ENCODE measurements at places on chromosomes 1 and 21. TPM values are rescaled to one million over a fixed set of nuclear protein-coding genes. Genes with fewer than 3 reads are reported as not detected.

DNA sequence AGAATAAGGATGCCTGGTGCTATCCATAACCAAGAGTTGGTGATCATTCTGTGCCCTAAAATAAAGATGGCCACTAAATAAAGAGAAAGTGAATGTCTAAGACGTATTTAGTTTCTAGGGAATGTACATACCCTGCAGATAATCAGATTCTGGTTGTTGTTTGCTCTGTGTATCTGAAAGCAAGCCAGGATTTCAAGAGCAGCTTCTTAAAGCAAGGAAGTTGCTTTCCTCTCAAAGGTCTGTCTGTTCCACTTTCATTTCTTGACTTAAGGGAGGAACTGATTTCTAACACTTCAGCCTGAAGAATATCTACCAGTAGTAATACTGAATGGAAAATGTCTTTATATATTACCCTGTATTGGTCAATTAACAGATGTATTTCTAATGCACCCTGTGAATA, 88.8 kb downstream of the KIF1B start:
- no peaks in the 10 kb centered on the region for H3K4me1 ChIP-seq
- no peak for DNase-seq
- no peak overlapping the region for H3K27ac ChIP-seq
- H3K27me3 ChIP-seq, result no peaks in the 10 kb centered on the region

GRCh38 chr1:44031252-44032169, at the start of gene SLC6A9:
TSS of gene SLC6A9 (minus strand) at chr1:44031462. CDS start at chr1:44024277, 7,185 bp downstream.
- peaks cover 20% of the 10 kb centered on the region for H3K4me1 ChIP-seq
- H3K4me3 ChIP-seq, result peak within 1 kb of the TSS; percentile 75
- no peaks in the 10 kb centered on the region for H3K27me3 ChIP-seq
- peak; percentile 94 for DNase-seq
- no peak within 1 kb of the TSS for H3K27ac ChIP-seq

- no peaks in the 10 kb centered on the region for H3K27me3 ChIP-seq
- peaks cover 16% of the 10 kb centered on the region for H3K4me1 ChIP-seq
- H3K4me3 ChIP-seq, result peak overlapping the region; percentile 91
- peak; percentile 73 for DNase-seq
- H3K36me3 ChIP-seq, result no peaks in the 10 kb centered on the region
Measured at GRCh38 chr1:185156288-185156853, 382 bp downstream of the TRMT1L start.

DNA sequence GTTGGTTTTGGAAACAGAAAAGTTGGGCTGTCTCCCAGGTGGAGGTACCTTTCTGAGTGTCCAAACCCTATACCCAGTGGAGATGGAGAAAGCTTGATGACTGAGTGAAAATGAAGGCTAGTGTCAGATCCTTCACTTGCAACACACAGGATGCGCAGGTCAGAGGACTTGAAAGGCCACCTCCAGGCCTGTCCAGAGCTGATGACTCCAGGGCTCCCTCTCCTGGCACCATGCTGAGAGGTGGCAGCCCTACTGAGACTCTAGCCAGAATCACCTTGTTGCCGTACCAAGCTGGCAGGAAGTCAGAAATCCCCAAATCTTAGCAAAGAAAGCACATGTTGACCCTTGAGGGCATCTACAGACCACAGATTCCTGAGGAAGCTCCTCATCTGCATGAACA, 16.4 kb downstream of the KNCN start:
- no peaks in the 10 kb centered on the region for H3K36me3 ChIP-seq
- H3K4me1 ChIP-seq, result peaks cover 4% of the 10 kb centered on the region
- peak; percentile 95 for DNase-seq
- peaks cover 17% of the 10 kb centered on the region for H3K27me3 ChIP-seq

GRCh38 chr1:151502035-151502700, 9.0 kb upstream of the CGN start:
- H3K27ac ChIP-seq, result no peak overlapping the region
- no peaks in the 10 kb centered on the region for H3K36me3 ChIP-seq
- H3K4me1 ChIP-seq, result no peaks in the 10 kb centered on the region
- H3K4me3 ChIP-seq, result no peak overlapping the region
- no peak for DNase-seq

DNA sequence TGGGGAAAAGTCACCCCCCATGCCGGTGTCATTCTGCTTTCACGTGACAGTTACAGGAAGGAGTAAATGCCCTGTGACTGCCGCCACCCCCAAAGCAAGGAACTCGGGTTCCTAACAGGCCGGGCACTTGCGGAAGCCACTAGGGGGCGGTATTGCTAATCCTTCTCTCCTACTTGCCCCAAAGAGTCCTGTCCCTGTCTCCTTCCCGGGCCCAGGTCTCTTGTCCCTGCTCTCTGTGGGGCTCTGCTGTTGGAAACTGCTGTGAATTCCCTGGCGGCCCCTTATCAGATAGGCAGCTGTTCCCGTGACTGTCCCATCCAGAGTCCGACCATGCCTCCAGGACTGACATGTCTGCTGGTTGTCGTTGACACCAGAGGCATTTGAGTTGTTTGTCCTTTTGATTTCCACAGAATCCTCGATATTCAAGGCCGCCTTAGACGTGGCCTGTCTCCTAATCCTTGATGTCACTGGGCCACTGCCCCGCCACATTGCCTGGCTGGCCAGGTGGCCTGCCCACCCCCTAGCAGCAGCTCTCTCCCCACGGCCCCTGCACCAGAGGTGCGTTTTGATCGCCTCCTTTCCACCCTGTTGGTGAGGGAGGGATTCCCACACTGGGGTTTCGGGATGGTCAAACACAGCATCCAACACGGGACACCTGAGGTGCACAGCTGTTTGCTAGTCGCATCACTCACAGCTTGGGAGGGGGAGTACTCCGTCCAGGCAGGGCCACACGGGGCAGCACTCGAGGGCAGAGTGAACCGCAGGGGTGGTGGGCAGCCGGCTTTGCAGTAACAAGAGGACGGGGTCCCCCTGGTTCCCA, 37.3 kb downstream of the CHAF1B start:
- no peak overlapping the region for H3K4me3 ChIP-seq
- H3K36me3 ChIP-seq, result no peaks in the 10 kb centered on the region
- H3K27me3 ChIP-seq, result no peaks in the 10 kb centered on the region
- peak; percentile 94 for DNase-seq

DNA sequence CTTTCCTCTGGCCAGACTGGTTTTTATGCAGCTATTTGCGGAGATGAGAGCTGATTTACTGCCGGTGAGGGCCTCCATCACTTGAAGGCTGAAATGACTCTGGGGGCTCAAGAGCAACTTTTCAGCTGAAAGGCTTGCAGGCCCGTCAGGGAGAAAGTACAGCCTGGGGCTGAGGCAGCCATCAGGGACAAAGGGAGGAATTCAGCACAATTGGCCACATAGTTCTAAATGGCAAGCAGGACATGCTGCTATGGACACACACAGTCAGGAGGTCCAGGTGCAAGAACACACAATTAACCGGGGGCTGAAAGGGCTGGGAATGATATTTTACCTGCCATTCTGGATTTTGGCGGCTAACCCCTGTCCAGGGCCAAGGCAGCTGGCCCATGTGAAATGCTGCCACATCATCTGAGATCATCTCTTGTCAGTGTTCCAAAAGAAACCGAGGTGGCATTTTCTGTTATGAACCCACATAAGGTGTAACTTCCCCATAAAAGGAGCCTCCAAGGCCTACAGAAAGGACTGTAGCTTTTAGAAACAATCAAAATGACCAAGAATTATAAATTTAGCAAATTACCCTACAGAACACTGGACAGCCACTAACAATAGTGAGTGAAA, 58.2 kb downstream of the LMX1A start:
- no peaks in the 10 kb centered on the region for H3K4me1 ChIP-seq
- no peak overlapping the region for H3K27ac ChIP-seq
- no peaks in the 10 kb centered on the region for H3K27me3 ChIP-seq

The CFH gene
- total RNA-seq, result 145 TPM

Data from osteoblast (primary cell).